Activated CD8-positive, alpha-beta T cell treated with anti-CD3 and anti-CD28 coated beads, Interleukin-2, amount 10 ng/mL, durations not matched to agents 7 days and 5 days (primary cell): ENCODE measurements at places on chromosomes 11 and 22. TPM values are rescaled to one million over a fixed set of nuclear protein-coding genes. Genes with fewer than 3 reads are reported as not detected.

Gene HTR3B
- not detected for total RNA-seq

Gene SCT
- not detected for total RNA-seq

Gene CHST1
- not detected for total RNA-seq

Gene ANKRD49
- 19.9 TPM for total RNA-seq

Gene ZP1
- total RNA-seq, result 0.34 TPM

Gene KCNC1
- total RNA-seq, result not detected

Gene CCND1
- 0.68 TPM for total RNA-seq

Gene DMC1
- total RNA-seq, result 10.1 TPM

Gene PDGFB
- total RNA-seq, result 0.18 TPM

Gene CASP5
- not detected for total RNA-seq

Gene CSRP3
- total RNA-seq, result not detected

Gene LZTR1
- 56.2 TPM for total RNA-seq

Gene SAAL1
- 32.2 TPM for total RNA-seq

Gene FBXO3
- 15.1 TPM for total RNA-seq

Gene MCHR1
- total RNA-seq, result not detected

Gene MMP8
- not detected for total RNA-seq

Gene APOL5
- not detected for total RNA-seq

DNA sequence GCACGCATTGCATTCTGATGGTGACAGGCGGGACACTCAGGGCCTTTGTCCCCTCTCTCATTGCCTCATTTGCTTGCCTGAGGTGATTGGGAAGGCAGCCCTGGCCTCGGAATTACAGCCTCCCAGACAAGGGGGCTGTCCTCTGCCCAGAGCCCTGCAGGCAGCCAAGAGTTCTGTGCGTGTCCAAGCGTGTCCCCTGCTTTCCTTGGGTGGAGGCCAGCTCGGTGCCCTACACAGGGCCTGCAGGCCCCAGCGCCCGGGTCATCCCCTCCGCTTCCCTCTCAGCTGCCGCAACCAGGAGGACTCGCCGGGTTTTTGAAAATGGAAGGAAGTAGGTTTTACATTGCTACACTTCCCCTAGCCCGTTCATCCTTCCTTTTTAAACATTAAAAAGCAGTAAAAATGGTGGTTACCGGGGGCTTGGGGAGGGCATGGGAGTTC, 1.9 kb downstream of the GRAMD4 start:
- DNase-seq, result no peak

- DNase-seq, result no peak
Observed at GRCh38 chr11:117468888-117469287, 141.2 kb downstream of the CEP164 start.

GRCh38 chr11:60116996-60117790, 28.7 kb downstream of the MS4A2 start:
- DNase-seq, result no peak

DNA sequence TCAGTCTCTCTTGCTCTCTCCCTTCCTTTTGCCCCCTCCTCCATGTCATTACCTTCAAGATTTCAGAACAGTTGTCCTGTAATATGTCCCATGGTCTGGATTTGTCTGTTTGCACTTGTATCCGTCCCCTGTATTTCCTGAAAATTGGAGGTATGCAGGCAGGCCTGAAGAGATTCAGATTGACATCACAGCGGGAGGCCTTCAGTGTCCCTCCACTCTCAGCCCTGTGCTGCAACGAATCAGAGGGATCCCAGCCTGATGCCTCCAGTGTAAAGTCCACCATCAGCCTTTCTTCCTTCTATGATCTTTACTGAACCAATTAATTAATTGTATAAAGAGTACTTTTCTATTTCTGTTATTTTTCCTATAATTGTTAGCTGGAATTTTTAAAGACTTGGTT, 57.3 kb downstream of the ELMOD1 start:
- no peak for DNase-seq

DNA sequence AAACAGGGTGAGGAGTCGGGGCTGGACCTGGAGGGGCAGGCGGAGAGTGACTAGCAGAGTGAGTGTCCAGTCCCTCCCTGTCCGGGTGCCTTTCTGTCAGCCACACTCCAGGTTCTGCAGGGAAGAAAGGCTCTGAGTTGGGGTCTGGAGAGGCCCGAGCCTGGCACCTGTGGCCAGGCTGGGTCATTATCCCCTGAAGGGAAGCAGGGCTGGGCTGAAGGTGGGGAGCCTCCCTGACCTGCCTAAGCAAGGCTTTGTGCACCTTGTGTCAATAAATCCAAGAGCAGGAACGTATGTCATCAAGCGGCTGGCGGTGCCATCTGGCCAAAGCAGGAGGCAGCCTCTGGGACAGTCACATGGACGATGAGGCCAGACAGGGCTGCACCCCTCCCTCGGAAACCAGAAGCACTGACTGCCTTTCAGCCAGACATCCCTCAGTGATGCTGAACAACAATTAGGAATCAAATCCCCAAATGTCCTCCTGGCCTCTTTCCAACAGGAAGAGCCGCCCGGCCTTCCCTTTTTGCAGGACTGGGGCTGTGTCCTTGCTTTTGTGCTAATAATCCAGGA, 73.9 kb upstream of the FGF3 start:
- DNase-seq, result no peak

GRCh38 chr11:75429902-75430713, 2.9 kb downstream of the KLHL35 start:
- DNase-seq, result peak; percentile 68

GRCh38 chr11:72039856-72040401, 40.4 kb downstream of the NUMA1 start:
- DNase-seq, result no peak

DNA sequence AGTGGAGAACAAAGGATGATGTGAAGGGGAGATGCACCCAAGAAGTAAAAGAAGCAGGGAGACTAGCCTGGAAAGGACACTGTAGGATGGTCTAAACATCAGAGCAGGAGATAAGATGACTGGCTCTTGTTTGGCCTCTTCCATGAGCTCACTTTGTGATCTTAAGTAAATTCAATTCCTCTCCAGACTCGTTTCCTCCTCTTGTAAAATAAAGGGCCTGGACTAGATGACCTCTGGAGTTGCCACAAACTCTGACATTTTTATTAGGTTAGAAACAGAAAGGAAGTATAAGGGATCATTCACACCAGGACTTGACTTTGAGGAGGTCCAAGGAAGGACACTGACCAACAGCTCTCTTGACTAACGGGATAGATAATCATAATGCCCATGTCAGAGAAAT, 60.2 kb upstream of the SCUBE2 start:
- no peak for DNase-seq

DNA sequence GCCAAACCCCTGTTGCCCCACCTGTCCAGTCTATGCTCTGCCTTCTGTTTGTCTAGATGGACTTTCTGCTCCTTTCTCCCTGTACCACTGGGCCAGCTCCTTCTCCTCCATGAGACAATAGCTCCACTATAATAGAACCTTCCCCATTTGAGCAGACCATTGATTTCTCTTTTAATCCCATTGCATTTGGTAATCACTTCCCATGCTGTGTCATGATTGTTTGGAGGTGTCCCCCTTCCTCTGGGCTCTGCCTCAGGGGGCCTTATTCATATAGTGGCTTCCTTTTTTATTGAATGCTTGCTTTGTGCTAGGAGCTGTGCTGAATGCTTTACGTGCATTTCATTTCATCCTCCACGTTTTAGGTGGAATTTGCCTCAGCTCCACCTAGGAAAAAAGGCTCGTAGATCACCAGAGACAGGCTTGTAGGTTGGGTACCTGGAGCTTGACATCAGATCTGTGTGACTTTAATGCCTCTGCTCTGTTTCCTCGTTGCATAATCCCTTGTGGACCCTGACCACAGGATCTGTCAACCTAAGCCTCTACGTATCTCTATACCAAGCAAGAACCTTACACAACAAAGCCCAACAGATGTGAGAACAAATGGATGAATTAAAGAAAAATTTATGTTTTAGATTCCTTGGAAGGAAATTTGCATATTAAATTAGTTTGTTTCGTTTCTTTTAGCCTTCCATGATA, 106.2 kb upstream of the RASSF10 start:
- no peak for DNase-seq

- no peak for DNase-seq
Observed at GRCh38 chr11:393219-394033, 583 bp upstream of the PKP3 start.

DNA sequence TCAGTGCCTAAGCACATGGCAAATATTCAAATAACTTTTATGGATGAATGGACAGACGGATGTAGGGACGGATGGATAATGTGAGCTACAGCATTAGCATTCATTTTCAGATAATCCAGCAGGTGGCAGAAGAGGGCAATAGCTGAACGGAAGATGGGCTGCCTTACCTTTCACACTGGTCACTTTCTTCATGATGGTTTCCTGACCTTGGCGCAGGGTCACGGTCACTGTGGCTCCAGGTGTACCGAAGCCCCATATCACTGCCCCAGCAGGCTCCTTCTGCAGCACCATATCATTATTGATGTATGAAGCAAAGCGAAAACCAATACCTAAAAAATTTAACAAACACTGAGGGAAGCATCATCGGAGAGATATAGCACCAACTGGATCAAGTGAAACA, 4.3 kb downstream of the SIAE start:
- peak; percentile 60 for DNase-seq

DNA sequence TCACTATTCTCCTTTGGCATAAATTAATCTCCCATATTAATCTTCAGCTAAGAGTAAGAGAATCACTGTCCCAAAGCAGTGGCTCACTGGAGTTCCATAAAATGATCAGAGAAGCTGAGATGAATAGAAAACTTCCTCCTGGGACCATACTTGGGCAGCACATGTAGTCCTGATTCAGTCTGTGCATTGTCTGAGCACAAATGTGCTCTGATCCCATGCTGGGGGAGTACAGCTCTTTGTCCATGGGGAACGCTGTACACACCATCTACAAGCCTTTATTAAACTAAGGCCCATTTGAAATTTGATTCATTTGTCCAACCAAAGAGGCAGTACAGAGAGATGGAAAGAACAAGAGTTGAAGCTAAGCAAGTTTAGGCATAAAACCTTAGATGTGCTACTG, 147.4 kb upstream of the PGR start:
- DNase-seq, result no peak

DNA sequence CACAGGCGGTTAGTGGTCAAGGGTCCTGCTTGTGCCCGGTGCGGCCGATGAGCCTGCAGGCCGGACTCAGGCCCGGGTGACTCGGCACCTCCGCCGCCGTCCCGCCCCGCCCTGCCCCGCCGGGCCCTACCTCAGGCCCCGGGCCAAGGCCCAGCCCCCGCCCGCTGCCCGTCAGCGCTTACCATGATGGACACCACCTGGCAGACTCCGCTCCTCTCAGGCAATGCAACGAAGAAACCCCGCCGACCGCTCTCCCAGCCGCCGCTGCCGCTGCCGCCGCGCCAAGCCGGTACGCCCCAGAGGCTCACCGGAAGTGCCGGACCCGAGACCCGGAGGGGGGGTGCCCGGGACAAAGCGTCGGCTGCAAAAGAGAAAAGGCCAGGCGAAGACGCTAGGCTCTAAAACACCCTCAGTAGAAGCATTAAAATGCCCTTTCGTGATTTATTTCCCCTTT, at the start of gene UFD1:
TSS of gene UFD1 (minus strand) at position 293 of the 454 bp plus-strand sequence. CDS start at position 185, 108 bp downstream.
- peak; percentile 87 for DNase-seq

DNA sequence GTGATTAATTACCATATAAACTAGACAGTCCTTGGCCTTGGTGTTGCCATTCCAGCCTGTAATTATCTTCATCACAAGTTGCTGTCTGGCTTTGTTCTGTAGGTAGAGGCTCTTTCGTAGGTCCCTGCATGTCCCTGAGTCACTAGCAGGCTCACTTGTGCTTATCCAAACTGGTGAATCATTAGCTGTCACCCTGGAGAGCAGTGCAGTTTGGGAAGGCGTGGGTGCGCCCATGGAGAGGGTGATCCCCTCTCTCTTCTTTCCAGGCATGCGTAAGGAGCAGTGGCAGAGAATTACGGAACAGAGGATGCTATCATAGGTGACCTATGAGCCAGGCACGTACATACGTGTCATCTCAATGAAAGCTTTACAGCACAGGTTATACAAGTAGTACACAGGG, 11.0 kb upstream of the EHF start:
- no peak for DNase-seq

- no peak for DNase-seq
Observed at GRCh38 chr11:118047749-118048148, 29.1 kb upstream of the TMPRSS4 start.

GRCh38 chr11:4682623-4683419, 14.8 kb downstream of the OR51E2 start:
- DNase-seq, result no peak

DNA sequence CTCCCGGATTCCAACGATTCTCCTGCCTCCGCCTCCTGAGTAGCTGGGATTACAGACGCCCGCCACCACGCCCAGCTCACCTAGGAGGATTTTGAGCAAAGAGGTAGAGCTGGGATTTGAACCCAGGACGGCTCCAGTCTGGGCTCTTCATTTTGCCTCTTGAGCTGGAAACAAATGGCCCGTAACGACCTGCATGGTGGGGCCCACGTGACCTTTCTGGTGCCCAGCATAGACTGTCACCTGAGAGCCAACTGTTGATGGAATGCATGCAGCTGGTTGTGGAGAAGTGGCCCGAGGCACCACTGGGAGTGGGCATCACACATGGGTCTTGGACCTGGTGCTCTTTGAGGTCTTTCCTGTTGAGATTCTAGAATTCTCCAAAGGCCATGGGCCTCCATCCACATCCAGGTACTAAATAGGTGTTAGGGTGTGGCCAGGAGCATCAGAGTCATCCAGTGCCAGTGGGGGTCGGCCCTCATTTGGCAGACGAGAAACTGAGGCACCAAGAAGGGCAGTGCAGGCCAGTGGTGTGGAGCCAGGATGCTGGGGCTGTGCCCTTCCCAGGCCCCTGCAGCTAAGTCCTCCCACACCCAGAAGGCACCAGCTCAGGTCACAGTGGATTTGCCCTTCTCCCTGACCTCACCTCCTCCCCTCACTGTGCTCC, 3.9 kb downstream of the ATF4 start:
- DNase-seq, result no peak

- no peak for DNase-seq
Observed at GRCh38 chr11:3879216-3879966, 23.9 kb downstream of the STIM1 start.

- DNase-seq, result no peak
Observed at GRCh38 chr22:40326905-40327735, 19.2 kb upstream of the ADSL start.

DNA sequence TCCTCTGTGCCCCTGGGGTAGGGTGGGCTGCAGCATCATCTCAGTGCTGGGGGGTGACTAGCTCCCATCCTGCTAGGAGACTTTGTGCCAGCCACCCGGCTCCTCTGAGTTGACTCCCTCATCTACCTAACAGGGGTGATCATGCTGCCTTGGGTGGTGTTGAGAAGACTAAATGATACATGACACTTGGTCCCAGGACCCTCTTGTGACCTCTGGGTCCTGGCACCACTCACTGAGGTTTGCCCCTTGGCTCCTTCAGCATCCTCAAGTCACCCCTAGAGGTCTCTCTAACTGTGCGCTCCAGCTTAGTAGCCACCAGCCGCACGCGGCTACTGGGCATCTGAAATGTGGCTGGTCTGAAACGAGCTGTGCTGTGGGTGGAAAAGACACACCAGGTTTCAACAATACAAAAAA, 72.1 kb downstream of the LRRC32 start:
- peak; percentile 35 for DNase-seq

DNA sequence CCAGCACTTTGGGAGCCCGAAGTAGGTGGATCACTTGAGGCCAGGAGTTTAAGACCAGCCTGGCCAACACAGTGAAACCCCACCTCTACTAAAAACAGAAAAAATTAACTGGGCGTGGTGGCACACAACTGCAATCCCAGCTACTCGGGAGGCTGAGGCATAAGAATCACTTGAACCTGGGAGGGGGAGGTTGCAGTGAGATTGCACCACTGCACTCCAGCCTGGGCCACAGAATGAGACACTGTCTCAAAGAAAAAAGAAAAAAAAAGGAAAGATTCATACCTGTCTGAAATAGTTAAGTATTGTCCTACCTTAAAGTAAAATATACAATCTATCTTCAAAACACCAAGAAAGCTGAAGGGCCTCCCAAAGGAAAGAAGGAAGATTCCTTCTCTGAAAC, 20.1 kb downstream of the RBFOX2 start:
- DNase-seq, result no peak

- no peak for DNase-seq
Observed at GRCh38 chr11:10777806-10778205, 26.8 kb downstream of the CTR9 start.
